ENCODE measurements at places on chromosomes 12 and 14.

DNA sequence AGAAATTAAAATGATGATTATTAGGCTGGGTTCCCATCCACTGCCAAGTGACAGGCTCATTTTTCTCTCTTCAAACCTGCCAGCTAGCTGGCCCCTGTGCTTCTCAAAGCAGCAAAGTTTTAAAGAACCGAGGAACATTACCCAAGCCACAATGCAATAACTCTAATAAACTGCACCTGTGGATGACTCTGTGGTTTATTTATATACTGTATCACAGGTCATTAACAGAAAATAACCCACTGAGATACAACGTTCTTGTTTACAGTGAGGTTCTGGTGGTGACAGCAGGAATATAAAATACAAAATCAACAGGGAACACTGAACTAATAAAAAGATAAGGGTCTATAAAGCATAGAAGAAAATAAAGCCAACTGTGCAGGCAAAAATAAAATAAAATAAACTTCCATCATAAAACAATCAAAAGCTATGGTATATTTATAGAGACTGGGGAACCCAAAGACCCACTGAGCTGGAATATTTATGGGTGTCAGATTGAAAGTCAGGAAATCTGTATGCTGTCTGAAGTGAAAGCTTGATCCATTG lies 472.9 kb downstream of the NOVA1 start:
- no peak for DNase-seq

DNA sequence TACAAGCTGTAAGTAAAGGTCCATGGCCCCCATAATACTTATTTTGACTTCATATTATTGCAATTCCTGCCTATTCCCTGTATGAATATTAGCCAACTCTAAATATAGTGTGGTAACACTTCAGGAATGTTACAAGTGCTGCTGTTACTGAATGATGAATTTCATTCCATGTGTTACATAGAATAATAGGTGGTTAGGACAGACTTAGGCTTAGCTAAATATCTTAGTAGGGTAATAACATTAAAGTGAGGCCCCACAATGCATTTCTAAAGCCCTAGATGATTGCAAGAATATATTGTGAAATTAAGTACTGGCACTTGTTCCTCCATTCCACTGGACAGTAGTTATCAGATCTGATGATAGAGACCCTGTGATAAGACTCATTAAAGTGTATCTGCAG lies 182.7 kb downstream of the PCNX1 start:
- no peak for DNase-seq

DNA sequence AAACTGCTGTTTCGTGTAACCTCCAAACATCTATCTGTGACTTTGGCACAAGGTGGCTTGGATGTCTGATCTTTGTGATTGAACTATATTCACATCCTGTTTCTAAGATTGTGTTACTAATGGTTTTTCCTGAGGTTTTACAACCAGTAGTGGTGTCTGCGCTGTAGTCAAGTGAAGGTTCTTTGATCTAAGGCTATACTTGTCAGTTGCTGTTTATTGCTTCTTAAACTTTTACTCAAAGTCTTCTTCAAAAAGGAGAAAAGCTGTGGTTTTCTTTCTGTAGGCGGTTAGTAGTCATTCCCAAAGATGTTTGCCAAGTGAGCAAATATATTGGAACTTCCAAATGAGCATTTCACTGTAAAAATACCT lies 12.3 kb upstream of the CALM1 start:
- DNase-seq, result no peak

DNA sequence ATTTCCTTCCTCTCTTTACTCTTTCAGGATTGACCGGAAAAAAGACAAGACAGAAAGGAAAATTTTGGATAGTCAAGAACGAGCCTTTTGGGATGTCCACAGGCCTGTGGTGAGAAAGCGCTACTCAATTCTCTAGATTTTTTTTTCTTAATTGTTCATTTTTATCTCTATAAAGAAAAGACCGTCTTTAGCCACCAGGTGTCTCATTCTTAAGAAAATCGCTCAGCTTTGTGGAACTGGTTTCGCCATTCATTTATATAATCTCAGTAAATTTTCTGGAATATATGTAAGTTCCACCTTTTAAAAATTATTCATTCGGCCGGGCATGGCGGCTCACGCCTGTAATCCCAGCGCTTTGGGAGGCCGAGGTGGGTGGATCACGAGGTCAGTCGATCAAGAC lies 421.1 kb downstream of the DPF3 start:
- no peak for DNase-seq

DNA sequence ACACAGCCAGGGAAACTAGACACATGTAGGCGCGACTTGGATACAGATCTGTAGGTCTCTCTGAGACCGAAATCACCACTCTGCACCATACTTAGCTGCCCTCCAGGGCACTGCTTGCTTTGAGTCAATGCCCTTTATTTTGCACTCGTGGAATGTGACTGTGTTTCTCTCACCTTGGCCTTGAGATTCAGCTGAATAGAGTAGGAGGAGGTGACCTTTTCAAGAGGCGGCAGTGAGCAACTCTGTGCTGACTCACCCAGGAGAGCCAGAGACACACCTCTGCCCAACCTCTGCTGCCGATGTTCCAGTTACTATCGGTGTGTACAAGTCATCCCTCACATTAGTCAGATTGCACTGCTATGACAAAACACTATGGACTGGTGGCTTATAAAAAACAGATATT lies 583.4 kb downstream of the VRK1 start:
- no peak for DNase-seq
